Ovary (tissue), 10 donors: ENCODE measurements at places on chromosomes 4 and X. TPM values are rescaled to one million over a fixed set of nuclear protein-coding genes. Genes with fewer than 3 reads are reported as not detected.

KCNIP4 gene
- total RNA-seq = not detected

ARL13A gene
- not detected for total RNA-seq

EFHC2 gene
- 6.1 TPM for total RNA-seq

- no peaks in the 10 kb centered on the region for H3K36me3 ChIP-seq
- DNase-seq = no peak
- H3K4me3 ChIP-seq = no peak overlapping the region
- H3K27ac ChIP-seq = no peak overlapping the region
- no peaks in the 10 kb centered on the region for H3K27me3 ChIP-seq
Measured at GRCh38 chr4:188201851-188202250, 62.6 kb downstream of the TRIML1 start.

- no peaks in the 10 kb centered on the region for H3K27me3 ChIP-seq
- peak overlapping the region; percentile 70 for H3K27ac ChIP-seq
- H3K4me3 ChIP-seq = peak overlapping the region; percentile 94
- H3K4me1 ChIP-seq = peaks cover 2% of the 10 kb centered on the region
- no peak for DNase-seq
Measured at GRCh38 chr4:128286474-128287058, 1.0 kb downstream of the PGRMC2 start.

DNA sequence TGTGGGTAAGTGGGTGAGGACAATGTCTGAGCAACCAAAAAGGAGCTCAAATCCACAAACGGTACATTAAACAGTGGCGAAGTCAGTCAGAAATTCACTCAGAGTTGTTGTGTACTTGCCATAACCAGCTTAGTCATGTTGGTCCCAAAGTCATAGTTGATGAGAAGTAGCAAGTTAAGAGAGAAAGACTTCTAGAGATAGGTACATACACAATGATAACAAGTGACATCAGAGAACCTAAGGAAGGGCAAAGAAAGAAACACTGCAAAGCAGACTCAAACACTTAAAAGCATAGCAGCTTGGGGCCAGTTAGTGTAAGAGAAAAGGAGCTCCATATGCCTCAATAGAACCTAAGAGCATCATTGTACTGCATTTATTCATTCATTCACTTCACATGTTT lies 30.2 kb downstream of the DYNLT3 start:
- no peak overlapping the region for H3K27ac ChIP-seq
- DNase-seq = no peak
- H3K4me3 ChIP-seq = no peak overlapping the region
- no peaks in the 10 kb centered on the region for H3K4me1 ChIP-seq
- H3K36me3 ChIP-seq = no peaks in the 10 kb centered on the region

DNA sequence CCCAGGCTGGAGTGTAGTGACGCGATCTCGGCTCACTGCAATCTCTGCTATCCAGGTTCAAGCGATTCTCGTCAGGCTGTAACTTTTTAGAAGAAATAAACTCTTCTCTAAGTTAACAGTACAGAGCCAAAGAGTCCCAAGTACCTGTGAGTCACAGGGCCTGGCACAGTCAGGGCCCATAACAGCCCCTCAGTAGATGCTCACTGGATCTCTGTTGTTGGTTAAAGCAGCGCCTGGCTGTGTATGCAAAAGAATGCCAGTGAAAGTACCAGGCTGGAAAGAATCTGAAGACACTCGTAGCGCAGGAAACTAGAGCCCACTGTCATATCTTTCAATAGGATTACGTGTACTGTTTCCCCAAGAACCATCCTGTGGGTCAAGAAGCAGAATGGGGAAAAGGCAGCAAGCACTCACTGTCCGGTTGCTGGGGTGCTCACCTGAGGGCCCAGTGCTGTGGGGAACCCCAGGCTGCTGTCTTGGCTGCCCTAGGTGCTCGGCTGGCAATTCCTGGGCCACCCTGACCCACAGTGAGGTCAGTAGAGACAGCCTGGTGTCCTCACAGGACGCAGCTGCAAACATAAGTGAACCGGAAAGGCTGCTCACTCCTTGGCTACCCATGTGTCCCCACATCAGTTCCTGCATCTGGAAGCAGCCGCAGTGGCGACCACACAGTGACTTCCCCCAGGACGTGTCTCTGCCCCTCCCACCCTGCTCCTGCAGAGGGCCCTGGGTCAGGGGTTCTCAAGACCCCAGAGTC lies 3.1 kb upstream of the SLBP start:
- H3K4me1 ChIP-seq = peaks cover 12% of the 10 kb centered on the region
- H3K27ac ChIP-seq = no peak overlapping the region
- H3K36me3 ChIP-seq = no peaks in the 10 kb centered on the region
- DNase-seq = no peak
- H3K4me3 ChIP-seq = no peak overlapping the region

GRCh38 chrX:155514225-155514624 lies 55.8 kb upstream of the F8A3 start:
- DNase-seq = no peak
- H3K27me3 ChIP-seq = no peaks in the 10 kb centered on the region
- H3K4me3 ChIP-seq = no peak overlapping the region
- no peaks in the 10 kb centered on the region for H3K4me1 ChIP-seq
